ENCODE measurements at places on chromosomes 12 and 14.
A peak's percentile ranks its signal among the peaks of the same experiment; 100 is the strongest.

DNA sequence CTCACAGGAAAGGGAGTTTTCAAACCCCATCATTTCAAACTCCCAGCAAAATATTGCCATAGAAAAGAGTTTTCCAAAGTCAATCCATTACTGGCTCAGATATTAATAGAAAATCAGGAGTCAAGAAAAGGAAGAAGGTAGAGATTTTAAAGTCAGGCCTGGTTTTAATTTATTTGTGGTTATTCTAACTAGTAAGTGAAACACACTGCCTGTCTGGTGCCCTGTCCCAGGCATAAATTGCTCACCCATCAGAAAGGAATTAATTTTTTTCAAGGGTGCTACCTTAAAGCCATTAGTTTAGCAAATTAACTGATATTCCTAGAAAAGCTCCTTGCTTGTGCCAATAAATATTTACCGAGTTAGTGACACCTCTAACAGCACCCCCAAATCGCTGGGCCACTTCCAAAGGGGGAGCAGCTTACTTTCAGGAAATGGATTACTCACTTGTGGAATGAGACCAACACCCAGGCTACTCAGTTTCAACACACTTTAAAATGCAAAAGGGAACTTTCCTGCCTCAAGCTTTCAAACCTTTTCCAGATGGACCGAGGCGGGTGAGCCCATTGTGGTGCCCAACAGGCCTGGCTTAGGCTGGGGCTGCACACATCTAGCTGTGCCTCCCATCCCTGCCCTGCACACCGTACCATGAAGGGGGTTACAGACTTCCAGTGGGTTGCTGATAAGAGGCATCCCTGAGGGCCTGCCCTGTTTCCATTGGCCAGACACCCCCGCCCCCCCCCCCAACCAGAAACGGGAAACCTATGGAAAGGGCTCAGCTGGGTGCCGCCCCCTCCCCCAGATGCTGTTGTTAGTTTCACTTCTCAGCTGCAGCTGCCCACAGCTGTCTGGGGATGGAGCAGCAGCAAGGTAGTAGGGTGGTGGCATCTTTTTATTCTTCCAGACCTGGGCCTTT lies 117.2 kb downstream of the SAMD4A start:
- DNase-seq = peak; percentile 90

- peak; percentile 57 for DNase-seq
Observed at GRCh38 chr12:79618848-79619404, 71.8 kb downstream of the PAWR start.

DNA sequence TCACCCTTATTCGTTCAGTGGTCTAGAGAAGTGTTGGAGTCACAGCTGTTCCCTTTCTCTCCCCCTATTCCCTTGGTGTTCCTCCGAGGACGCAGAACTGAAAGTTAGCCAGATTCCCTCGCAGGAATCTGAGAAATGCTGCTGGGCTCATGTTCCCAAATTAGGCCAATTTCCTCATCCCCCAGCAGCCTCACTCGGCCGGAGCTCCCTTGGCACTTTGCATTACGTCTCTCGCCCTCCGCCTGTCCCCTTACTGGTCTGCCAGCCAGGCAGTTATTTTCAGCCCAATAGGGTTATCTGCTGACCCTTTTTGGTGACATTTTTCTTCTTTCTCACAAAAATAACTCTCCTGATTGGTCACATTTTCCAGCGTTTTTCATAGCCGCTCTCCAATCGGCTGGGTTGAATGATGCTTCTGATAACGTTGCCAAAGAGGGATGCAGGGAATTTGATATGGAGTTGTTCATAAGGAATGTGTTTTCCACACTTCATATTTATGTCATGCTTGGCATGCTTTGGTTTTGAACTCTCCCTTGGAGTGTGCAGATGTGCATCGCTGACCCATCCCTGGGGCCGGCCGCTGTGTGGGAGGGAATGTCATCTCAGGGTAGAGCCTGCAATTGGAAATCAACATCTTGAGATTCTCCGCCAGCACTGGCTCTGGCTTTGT lies 9.9 kb downstream of the IFT43 start:
- DNase-seq = peak; percentile 90

- peak; percentile 92 for DNase-seq
Observed at GRCh38 chr12:19220852-19221466, 91.4 kb downstream of the PLEKHA5 start.

GRCh38 chr12:93568091-93568490 lies 4.4 kb upstream of the SOCS2 start:
- DNase-seq = no peak

GRCh38 chr12:25041006-25041741 lies 92.3 kb upstream of the BCAT1 start:
- DNase-seq = peak; percentile 13

DNA sequence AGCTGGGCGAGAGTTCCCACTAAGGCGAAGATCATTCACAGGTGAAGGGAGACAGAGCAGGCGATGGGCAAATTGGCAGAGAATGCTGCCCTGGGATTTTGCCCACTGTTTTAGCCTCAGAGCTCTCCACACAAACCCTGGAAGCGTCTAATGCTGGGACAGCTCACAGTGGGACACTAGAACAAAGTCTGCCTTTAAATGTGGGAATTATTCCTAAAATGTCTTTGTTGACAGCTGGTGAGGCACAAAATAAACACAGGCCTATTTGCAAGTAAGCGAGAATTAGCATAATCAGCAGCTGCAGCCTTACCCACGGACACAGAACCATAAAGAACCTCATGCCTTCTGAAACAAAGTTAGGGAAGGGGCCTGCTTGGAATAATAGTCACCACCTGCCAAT lies 824.5 kb downstream of the AACS start:
- DNase-seq = no peak

DNA sequence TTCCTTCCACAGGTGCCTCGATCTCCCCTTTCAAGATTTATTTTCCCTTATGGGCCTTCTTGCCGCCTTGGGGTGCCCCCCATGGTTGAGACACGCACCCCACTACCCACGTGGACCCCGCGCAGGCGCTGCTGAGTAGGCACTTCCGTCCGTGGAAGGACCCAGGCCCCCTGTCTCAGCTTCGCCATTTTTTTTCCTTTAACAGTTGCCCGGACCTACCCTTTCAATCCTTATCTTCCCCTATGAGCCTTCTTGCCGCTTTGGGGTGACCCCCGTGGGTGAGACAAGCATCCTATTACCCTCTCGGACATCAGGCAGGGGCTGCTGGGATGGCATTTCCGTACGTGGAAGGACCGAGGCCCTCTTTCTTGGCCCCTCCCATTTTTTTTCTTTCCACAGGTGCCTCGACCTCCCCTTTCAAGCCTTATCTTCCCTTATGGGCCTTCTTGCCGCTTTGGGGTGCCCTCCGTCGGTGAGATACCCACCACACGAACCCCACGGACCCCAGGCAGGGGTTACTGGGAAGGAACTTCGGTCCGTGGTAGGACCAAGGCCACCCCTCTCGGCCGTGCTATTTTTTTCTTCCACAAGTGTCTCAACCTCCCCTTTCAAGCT lies 268.2 kb downstream of the ALG10 start:
- no peak for DNase-seq

DNA sequence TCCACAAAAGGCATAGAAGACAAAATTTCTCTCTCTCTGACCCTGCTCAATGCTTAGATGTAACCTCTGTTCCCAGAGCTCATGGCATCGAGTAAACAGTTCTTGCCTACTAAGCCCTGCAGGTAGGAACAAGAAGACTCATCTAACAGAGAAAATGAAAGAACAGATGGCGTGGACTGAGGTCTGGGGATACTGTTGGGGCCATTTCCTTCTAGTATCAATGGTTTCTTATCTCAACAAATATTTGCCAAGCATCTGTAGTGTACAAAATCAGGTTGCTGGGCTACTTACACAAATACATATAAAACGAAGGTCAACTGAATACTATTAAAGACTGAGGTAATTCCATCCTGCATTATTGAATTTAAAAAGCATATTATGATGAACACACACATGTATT lies 93.3 kb downstream of the RIMBP2 start:
- DNase-seq = no peak

- DNase-seq = peak; percentile 94
Observed at GRCh38 chr12:28550757-28551704, 360.8 kb downstream of the CCDC91 start.

DNA sequence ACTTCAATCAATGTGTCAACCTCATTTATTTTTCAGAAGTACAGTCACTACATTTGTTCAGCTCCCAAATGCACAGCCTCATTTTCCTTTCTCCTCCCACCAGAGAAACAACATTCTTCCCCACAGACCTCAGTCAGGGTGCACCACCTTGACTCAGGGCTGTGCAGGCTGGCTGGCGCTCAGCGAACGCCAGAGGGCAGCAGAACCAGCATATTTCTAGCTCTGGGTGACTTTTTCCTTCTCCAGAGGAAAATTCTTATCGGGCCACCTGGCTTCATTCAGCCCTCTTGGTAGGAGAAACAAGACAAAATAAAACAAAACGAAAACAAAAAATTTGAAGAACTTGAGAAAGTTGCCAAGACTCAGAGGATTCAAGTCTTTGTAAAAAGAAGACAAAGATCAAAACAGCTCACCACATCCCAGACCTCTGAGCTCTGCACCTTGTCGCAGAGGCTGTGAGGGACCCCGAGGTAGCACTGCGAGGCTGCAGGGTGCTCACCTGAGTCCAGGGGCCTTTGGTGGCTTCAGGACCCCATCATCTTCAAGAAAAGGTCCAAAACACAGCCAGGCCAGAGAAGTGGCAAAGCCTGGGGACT lies 33.7 kb downstream of the PAH start:
- peak; percentile 22 for DNase-seq

GRCh38 chr12:31321186-31321896 lies 4.6 kb downstream of the SINHCAF start:
- DNase-seq = no peak

DNA sequence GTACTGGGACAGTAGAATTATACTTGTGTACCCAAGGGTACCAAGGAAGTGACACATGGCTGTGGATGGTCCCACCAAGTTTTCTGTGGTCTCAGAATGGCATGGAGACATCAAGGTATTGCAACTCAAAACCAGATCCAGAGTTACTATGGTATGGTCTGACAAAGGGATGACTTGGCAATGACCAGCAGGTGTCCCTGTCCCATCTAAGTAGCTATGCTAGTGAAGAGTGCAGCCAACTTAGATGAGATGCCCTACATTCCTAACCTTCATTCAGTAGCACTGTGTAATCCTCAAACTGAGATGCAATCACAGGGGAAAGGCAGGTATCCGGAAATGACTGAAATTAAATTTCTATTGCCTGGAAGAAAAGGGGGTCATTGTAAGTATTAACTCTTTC lies 188.7 kb upstream of the TMEM260 start:
- no peak for DNase-seq

DNA sequence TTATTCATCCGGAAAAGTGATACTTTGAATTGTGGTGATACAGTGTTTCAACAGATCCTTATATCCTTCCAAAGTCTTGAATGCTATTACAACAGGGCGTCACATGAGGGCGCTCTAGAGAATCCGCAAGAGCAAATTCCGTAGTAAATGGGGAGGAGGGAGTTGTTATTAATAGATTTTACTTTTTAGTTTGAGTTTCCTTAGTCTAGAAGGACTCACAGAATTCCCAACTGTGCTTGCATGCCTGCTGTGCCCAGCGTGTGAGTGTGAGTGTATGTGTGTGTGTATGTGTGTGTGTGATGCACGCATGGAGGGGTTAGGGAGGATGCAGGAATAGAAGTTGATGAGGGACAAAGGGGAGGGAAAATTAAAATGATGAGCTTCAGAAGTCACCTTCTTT lies 375.3 kb downstream of the C12orf75 start:
- DNase-seq = peak; percentile 61

GRCh38 chr12:116436561-116437249 lies 122.5 kb upstream of the MAP1LC3B2 start:
- DNase-seq = no peak

- no peak for DNase-seq
Observed at GRCh38 chr14:81940651-81941050, 407.0 kb upstream of the SEL1L start.

DNA sequence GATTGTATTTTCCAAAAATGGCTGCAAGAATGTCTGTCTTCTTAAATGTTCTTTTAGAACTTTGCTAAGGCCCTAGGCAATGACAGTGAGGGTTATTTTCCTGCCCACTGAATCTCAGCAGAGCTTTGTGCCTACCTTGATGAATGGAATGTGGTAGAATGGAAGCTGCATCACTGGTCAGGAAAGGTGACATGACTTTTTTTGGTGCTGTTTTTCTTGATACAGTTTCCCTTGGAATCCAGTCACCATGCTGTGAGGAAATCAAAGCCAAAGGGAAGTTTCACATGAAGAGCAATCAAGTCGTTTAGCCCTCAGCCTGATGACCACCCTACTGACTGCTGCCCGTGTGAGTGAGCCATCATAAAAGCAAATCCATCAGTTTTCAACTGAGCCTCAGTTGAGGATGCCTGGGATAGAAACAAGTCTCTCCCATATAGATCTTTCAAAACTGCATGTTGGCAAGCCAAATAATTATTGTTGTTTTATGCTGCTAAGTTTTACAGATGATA lies 886.0 kb upstream of the FBXO33 start:
- no peak for DNase-seq

DNA sequence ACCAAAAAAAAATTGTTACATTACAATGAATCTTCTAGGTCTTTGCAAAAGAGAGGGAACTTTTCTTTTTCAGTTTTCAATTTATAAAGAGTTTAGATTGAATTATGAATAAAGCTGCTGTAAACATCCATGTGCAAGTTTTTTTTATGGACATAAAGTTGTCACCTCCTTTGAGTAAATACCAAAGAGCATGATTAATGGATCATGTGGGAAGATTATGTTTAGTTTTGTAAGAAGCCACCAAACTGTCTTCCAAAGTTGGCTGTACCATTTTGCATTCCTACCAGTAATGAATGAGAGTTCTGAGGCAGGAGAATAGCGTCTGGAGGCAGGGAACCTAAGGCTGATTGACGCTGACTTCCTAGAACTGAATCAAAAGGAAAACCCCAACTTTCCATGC lies 30.2 kb downstream of the LEMD3 start:
- no peak for DNase-seq

- no peak for DNase-seq
Observed at GRCh38 chr12:14911131-14911530, 25.5 kb upstream of the MGP start.

GRCh38 chr12:6765048-6765633 lies 1.0 kb upstream of the PTMS start:
- no peak for DNase-seq

- DNase-seq = peak; percentile 23
Observed at GRCh38 chr14:91400696-91401095, 16.9 kb downstream of the CCDC88C start.

DNA sequence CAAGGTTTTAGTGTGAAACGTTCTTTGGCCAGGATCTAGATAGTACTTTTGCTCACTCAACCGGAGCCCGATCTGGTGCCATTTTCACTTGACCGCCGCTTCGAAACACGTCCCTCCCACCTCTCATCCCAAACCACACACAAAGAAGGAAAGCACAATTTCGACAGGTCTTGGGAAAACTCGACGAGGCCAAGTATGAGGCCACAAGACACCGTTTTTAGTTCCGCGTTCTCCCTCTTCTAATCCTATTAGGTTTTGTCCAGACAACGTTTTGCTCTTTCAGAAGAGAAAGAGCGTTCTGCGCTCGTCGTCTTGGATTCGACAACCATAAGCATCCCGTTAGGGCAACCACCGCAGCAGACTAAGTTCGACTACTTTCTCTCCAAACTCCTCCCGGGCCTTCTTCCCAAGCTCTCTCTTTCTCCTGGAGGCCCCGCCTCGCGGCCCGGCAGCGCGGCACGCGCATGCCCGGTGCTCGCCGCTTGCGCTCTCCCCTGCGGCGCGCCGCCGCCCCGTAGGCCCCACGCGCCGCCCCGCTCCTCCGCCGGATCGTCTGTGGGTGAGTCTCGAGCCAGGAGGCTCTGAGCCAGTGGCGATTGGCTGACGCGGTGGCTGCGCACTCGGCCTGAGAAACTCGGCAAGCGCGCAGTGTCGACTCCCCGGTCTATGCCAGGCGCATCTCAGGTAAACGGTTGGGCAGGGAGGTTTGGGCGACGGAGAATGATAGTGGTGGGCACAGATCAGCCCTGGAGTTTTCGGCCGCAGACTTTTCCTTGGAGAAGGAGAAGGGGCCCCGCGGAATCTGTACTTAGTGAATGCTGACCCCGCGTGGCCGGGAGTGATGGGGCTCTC lies at the start of gene MIPOL1:
MIPOL1 (plus strand) TSS at position 517 of the 852 bp plus-strand sequence. CDS start 49,952 bp downstream, outside the sequence.
- peak; percentile 82 for DNase-seq

All from fibroblast of mammary gland (primary cell).